ENCODE measurements at places on chromosomes 2 and 18. TPM values are rescaled to one million over a fixed set of nuclear protein-coding genes. Genes with fewer than 3 reads are reported as not detected.

Gene ATOH8
- 3.0 TPM for polyA plus RNA-seq

Gene FZD7
- 2.7 TPM for polyA plus RNA-seq

Gene UPP2
- polyA plus RNA-seq = not detected

Gene DSC3
- polyA plus RNA-seq = 70.9 TPM

Gene CD207
- polyA plus RNA-seq = 0.94 TPM

Gene ARHGAP25
- 3.4 TPM for polyA plus RNA-seq

Gene DYSF
- 2.6 TPM for polyA plus RNA-seq

Gene SOX11
- polyA plus RNA-seq = not detected

Gene TEX44
- not detected for polyA plus RNA-seq

Gene DNAH7
- polyA plus RNA-seq = 0.09 TPM

Gene ICOS
- 0.04 TPM for polyA plus RNA-seq

Gene GPR17
- polyA plus RNA-seq = 1.6 TPM

Gene MORN2
- polyA plus RNA-seq = 23.1 TPM

Gene STPG4
- not detected for polyA plus RNA-seq

Gene NFU1
- 27.9 TPM for polyA plus RNA-seq

Gene TUBA3E
- polyA plus RNA-seq = 0.04 TPM

Gene REG3A
- not detected for polyA plus RNA-seq

Gene GATA6
- polyA plus RNA-seq = 0.35 TPM

Gene PLGLB1
- polyA plus RNA-seq = 4.5 TPM

Gene MAP3K19
- not detected for polyA plus RNA-seq
